Activated T-cell treated with anti-CD3 and anti-CD28 coated beads, Interleukin-2, amount 50 U/mL, for 24 hours (primary cell): ENCODE measurements at places on chromosomes 2 and 18.

DNA sequence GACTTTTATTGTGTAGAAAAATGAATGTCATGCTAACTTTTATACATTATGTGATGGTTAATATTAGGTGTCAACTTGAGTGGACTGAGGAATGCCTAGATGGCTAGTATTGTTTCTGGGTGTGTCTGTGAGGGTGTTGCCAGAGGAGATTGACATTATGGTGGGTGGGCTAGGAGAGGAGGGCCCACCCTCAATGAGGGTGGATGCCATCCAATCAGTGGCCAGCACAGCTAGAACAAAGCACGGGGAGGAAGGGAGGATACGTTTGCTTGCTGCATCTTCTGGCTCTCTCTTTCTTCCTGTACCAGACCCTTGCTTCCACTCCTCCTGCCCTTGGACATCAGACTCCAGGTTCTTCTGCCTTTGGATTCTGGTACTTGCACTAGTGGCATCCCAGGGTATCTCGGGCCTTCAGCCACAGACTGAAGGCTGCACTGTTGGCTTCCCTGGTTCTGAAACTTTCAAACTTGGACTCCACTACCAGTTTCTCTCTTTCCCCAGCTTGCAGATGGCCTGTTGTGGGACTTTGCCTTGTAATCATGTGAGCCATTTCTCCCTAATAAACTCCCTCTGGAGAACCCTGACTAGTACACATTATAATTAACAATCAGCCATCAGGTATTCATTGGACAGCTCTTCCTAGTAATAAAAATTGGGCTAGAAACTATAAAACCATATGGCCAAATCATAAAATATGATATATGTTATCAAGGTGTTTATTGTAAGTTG lies 31.7 kb upstream of the ZCCHC2 start:
- no peak for DNase-seq

- DNase-seq, result no peak
Measured at GRCh38 chr2:19607400-19607799, 249.0 kb upstream of the OSR1 start.

DNA sequence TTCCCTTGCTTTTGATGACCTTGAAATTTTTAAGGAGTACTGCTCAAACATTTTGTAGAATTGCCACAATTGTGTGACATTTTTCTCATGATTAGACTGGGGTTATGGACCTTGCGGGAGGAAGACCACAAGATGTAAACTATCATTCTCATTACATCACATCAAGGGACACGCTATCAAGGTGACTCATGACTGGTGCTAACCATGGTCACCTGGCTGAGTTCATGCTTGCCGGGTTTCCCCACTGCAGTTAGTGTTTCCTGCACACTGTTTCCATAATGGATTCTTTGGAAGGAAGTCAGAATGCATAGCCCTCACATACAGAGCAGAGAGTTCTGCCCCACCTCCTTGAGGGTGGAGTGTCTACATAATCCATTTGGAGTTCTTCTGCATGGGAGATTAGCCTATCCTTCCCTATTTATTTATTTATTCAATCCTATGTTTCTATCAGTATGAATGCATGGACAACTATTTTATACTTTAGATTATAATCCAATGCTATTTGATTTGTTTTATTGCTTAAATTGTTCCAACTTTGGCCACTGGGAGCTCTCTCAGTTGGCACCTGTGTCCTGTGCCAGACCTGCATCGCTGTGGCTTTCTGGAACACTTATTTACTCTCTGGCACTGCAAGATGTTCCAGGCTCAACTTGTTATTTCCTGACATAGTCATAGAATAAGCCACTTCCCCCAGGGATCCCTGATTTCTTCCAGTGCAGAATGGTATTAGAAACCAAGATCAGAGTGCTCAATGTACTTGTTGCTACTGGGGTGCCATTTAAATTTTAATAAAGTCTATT lies 6.0 kb downstream of the MC2R start:
- DNase-seq, result no peak

GRCh38 chr2:223822818-223823217 lies 14.6 kb downstream of the AP1S3 start:
- DNase-seq, result no peak

DNA sequence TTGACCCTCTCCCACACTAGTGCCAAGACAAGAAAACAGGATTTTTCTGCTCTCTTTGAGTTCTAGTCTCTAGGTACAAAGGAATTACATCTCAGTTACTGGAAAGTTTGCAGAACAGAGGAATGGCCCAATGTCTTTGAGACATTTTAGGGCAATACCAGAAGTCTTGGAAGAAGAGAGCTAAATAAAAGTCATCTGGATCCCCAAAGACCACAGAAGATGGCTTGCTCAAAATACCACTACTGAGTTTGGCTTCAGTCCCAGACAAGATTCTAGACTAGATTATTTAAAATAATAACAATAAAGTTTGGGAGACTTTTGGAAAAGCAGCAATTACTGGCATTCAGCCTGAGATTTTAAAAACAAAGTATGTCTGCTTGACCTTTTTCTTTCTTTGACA lies 61.9 kb upstream of the HK2 start:
- DNase-seq, result no peak
